ENCODE measurements at places on chromosomes 3 and 15.

GRCh38 chr15:38885471-38885952 is 320.9 kb upstream of the RASGRP1 start:
- DNase-seq = no peak

GRCh38 chr3:42079701-42080452 is 11.3 kb upstream of the TRAK1 start:
- DNase-seq = no peak

DNA sequence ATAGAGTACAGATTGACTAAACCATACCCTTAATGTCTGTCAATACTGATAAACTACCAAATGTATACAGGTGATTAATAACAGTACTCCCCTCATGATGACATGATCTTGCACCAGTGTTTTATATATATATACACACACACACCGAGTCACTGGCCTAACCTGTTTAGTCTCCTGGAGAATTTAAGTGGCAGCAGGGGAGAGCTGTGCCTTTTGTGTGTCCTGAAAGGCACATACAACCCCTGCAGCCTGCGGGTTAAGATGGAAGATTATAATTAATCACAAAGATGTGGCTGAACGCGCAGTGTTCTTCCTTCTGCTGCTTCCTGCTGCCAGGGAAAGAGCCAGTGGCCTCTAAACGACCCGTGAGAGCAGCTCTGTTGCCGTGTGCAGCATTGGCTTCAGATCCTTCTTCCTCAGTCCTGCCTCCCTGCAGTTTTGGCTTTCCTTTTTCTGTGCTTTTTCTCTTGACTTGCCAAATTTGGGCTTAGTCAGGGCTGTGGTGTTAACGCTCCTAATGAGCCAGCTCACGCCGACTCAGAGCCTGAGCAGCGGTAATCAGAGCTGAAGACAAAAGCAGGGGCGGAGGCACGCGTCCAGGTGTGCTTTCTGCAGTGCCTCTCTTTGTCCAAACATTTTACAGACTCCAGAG is 42.5 kb upstream of the UBE3A start:
- peak; percentile 31 for DNase-seq

- peak; percentile 99 for DNase-seq
These were observed 650.6 kb downstream of the ZPLD1 start for GRCh38 chr3:103085465-103085864.

DNA sequence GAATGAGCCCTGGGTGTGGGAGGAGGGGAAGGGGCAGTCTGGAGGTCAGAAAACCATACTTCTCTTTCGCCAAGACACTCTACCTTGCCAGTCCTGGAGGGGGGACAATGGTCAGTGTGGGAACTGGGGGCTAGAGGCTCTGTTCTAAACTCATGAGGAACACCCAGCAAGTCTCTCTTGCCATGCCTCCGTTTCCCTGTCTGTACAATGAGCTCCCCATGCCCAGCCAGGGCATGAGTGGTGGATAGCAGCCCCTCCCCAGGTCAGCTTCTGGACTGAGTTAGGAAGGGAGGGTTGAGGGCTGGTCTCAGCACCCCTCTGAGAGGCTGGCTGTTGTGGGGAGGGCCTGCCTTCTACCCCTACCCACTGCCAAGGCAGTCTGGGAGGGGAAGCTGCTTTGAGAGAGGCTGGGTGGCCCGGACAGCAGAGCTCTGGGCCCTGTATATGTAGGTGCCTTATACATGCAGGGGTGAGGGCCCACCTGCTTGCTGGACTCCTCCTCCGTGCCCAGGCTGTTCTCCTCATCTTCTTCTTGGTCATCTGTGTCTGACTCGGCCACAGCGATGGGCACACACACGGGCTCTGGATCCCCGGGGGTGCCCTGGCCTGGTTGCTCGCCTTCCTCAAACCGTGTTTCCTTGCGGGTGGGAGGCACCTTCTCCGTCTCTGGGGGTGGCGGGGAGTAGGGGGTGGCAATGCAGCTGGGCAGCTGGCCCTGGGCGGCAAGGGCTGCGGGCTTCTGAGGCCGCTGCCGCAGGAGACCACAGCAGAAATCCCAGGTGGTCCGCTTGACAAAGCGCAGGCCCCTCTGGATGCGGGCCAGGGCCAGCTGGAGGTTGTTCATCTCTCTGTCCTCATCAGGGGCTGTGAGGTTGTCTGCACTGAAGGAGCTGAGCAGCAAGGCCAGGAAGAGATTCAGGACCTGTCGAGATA is 68.8 kb downstream of the SCN5A start:
- no peak for DNase-seq

DNA sequence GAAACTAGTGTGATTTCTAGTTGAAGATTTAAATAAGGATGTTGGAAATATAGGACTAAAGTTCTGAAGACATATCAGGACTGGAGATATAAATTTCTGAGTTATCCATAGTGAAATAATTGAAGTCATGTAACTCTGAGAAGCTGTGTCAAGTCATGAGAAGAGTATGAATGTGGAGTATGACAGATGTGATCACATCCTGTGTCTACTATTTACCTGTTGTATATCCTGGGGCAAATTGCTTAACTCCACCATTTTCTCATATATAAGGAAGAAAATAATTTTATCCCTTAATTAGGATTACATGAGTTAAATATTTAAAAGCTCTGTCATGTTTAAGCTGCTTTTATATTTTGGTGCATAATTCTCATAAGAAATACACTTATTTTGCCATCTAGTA is 350.3 kb downstream of the ZBTB20 start:
- no peak for DNase-seq

GRCh38 chr3:38022301-38022700 is 7.1 kb downstream of the PLCD1 start:
- DNase-seq = no peak

DNA sequence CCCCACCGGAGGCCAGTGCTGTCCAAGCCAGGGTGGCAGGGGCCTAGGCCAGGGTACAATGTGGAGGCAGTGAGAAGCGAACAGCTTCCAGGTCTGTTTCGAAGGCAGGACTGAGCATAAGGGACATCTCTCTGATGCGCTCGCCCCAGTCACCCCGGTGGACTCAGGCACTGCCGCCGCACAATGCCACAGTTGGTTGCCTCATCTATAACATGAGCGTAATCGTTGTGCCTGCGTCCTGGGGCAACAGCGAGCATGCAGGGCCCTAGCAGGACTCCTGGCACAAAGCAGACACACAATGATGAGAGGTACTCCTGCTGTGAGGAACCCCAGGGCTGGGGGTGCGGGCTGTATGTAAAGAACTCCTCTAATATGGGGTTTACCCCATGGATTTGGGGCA is 14.1 kb downstream of the HRH1 start:
- DNase-seq = no peak

DNA sequence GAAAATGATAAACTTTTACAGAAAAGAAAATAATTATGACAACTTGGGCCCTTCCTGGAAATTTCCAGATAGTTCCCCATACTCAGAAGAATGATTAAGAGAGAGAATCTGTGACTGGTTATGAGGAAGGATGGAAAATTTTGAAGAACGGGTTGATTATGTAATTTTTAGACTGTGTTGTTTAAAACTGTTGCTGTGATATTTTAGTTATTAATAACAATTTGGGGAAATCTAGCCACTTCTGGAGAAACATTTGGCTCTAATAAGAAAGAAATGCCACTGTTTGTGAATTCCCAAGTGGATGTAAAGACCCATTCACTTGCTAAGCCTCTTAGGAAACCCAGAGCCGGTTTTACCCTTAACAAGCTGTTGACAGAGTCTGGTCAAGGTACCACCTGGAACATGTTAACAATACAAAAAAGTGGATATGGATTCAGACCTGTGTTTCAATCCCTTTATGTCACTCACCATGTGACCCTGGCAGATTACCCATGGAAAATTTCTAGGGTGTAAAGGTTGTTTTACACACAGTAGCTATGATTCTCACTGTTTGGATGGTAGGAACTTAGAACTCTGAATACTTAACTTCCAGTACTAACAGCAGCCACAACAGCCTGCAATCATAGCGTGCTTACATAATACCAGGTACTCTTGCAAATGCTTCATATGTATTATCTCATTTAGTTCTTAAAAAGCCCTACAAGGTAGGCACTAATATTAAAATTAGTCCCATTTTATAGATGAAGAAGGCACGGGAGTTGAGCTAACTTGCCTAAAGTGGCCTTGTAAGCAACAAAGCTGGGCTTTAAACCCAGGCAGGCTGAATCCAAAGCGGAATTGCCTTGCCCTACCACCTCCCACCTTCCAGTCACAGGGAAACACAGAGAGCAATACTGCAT is 32.0 kb downstream of the ZBTB38 start:
- no peak for DNase-seq

DNA sequence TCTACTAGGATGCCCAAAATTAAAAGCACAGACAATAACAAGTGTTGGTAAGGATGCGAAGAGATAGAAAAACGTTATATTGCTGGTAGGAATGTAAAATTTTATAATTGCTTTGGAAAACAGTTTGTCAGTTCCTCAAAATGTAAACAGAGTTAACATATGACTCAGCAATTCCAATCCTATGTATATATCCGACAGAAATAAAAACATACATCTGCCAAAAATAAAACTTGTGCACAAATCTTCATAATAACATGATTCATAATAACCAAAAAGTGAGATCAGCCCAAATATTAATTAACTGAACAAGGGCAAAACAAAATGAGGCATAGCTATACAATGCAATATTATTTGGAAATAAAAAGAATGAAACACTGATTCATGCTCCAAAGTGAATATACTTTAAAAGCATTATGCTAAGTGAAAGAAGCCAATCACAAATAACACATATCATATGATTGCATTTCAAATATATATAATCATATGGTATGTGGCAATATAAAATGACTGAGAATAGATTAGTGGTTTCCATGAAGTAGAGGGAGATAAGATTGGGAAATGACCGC is 609.3 kb downstream of the IGSF11 start:
- DNase-seq = no peak

- no peak for DNase-seq
These were observed 25.8 kb downstream of the TMEM43 start for GRCh38 chr3:14150491-14151230.
